ENCODE measurements at places on chromosomes 4 and X.

GRCh38 chr4:184968366-184968765 is 49.9 kb upstream of the HELT start:
- no peak for DNase-seq

GRCh38 chr4:24988776-24989175 is 42.0 kb downstream of the LGI2 start:
- DNase-seq, result no peak

DNA sequence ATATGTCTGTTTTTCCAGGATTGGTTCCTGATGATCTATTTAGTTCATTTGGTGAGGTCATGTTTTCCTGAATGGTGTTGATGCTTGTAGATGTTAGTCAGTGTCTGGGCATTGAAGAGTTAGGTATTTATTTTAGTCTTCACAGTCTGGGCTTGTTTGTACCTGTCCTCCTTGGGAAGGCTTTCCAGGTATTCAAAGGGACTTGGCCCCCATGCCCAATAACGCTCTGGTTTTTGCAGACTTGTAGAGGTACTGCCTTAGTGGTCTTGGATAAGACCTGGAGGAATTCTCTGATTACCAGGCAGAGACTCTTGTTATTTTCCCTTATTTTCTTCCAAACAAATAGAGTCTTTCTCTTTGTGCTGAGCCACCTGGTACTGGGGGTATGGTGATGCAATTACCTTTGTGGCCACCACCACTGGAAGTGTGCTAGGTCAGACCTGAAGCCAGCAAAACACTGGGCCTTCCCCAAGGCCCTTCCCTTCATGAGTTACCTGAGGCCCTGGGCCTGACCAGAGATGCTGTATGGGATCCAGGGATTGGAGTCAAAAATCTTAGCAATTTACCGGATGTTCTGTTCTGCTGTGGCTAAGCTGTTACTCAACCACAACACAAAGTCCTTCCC is 63.3 kb upstream of the RXFP1 start:
- DNase-seq, result no peak

DNA sequence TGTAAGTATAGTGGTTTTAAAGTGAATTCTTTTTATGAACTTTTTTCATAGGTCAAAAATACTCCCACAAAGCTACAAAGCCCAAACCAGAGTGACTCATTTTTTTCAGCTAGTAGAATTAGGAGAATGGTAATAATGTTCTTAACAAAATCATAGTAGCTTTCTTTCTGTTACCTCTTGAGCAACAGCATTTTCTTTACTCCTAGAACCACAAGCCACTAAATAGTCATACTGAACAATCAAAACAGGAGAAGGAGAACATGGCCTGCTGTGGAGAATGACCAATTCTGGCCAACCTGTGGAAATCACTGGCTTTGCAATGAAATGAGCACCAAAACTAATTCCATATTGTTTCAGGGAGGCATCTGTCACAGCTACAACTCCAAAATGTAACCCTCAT is 112.9 kb downstream of the AMMECR1 start:
- DNase-seq, result no peak

DNA sequence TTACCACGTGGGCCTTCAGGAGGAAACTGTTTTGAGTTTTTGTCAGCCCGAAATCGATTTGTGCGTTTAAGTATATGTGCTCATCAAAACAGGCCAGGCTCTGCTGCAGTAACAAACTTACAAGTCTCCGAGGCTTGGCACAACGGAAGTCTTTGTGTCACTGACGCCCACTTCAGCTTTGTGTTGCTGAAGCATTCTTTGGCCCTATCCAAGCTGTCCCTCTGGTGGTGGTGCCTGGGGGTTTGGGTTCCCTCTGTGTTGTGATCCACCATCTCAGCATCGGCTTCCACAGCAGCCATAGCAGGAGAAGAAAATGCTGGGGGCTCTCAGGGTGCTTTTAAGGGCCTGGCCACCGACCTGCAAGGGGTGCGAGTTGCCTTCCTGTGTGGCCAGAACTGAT is 176.4 kb downstream of the PTTG2 start:
- no peak for DNase-seq

- DNase-seq, result no peak
These were observed 333.9 kb downstream of the ARHGAP24 start for GRCh38 chr4:85808864-85809263.

- no peak for DNase-seq
These were observed 296.4 kb downstream of the GPAT3 start for GRCh38 chr4:83832110-83832825.

GRCh38 chrX:115609621-115610020 is 48.6 kb downstream of the PLS3 start:
- no peak for DNase-seq

- no peak for DNase-seq
These were observed 20.7 kb upstream of the CSN1S1 start for GRCh38 chr4:69910016-69910782.

GRCh38 chr4:154877110-154877760 is 96.2 kb downstream of the RBM46 start:
- no peak for DNase-seq

- no peak for DNase-seq
These were observed 209.5 kb downstream of the IL15 start for GRCh38 chr4:141845901-141846300.

- DNase-seq, result no peak
These were observed 7.4 kb upstream of the WDFY3 start for GRCh38 chr4:84973856-84974255.

DNA sequence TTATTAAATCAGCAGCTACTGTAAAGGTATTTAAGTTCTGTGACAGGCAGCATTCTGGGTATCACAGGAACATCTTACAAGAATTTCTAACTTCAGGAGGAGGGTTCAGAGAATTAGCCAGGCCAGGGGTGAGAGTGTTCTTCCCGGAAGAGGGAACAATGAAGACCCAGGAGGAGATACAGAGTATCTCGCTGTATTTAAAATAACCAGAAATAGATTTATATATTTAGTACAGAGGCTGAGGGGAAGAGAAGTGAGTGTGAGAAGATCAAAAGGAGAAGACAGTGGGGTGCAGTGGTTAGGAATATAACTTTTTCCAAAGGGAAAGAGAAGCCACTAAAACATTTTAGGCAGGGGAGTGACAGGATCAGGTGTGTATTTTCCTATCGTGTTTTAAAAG is 186.8 kb downstream of the RAPGEF2 start:
- no peak for DNase-seq

DNA sequence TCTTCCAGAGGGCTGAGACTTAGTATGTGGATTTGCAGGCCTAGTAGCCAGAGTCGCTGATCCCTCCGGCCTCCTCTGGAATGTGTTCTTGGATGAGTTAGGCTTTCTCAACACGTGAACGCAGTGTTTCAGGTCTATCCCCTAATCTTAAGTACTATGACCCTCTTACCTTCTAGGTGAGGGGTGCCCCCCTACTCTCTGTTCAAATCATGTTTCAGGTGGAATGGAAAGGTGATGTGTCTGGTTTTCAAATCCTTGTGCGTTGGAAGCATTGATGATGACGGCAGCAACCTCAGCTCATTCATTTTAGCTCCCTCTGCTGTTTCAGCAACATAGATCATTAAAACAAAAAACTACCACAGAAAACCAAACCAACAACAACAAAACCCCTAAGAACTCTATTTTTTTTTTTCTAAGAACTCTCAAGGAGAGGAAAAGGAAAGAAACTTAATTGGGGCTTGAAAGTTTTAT is 56.4 kb downstream of the RWDD4 start:
- DNase-seq, result no peak

DNA sequence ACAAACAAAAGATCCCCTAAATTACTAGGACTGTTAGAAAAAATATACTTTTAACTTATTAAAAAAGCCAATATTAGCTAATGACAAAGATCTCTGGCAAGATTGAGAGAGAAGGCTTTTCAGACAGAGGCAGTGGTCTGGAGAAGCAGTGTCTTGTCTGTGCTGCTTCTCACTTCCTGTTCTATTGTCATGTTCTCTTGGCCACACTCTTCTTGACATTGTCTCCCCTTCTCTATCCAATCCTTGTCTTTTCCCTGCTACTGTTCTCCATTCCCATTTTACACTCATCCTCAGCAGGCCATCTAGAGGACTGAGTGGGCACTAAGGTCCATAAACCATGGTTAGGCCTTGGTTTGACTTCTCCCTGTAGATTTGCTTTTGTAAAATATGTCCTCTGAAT is 14.0 kb upstream of the TAPT1 start:
- no peak for DNase-seq

GRCh38 chr4:111506706-111507105 is 638.5 kb upstream of the FAM241A start:
- DNase-seq, result no peak

GRCh38 chr4:182293691-182294255 is 50.6 kb downstream of the TENM3 start:
- no peak for DNase-seq

GRCh38 chrX:6262959-6263358 is 34.3 kb upstream of the NLGN4X start:
- DNase-seq, result no peak

DNA sequence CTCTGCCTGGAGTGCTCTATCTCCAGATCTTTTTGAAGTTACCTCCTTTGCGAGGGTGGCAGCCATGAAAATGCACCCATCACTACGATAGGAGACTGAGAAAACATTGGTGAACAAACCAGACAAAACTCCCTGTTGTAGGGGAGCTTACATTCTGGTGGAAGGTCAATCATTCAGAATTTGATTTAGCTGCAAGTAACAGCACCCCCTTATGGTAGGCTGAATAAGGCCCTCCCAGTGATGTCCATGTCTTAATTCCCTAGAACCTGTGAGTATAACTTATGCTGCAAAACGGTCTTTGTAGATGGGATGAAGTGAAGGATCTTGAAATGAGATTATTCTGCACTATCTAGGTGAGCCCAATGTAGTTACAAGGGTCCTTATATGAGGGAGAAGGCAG is 5.6 kb upstream of the TEC start:
- DNase-seq, result no peak

DNA sequence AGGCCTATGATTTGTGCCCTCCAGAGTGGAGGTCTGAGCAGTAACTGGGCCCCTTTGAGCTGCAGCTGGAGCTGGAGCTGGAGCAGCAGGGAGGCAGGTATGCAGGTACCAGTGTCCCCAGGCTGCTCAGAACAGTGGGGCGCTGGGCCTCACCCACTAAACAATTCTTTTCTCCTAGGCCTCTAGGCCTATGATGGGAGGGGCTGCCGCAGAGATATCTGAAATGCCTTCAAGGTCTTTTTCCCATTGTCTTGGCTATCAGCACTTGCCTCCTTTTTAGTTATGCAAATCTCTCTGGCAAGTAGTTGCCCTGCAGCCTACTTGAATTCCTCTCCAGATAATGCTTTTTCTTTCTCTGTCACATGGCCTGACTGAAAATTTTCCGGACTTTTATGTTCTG is 79.7 kb upstream of the OTUD4 start:
- no peak for DNase-seq

GRCh38 chrX:22109442-22109841 is 77.3 kb downstream of the PHEX start:
- DNase-seq, result no peak

DNA sequence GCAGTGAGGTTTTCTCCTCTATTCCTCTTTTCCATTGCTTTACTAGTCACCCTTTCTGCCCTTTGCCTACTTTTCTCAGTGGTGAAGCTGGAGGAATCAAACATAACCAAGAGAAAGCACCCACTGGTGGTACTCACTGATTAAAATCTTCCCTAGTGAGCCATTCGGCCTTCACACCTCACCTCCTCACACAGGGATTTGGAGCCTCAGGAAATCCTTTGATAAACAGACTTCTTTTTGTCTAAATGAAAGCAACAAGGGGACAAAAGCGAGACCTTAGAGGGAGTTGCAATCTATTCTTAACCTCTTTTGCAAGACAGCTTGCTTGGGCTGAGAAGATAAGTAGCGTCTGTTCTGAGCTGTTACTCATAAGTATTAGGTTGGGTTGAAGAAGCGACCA is 572.6 kb downstream of the ZNF674 start:
- no peak for DNase-seq

DNA sequence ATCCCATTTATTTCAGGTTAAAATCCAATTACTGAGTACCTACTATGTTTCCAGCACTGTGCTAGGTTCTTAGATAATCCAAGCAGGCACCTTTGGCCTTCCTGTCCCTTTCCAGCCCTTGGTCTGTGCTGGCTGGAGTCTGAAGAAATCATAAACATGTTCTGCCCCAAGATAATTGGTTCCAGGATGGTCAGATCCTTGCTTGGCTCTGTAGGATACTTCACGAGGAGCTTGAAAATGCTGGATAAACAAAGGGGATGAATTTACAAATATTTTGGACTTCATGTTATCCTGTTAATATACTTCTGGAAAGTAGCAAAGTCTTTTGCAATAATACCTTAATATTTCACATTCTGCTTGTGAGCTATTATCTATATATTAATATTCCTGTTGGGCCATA is 35.0 kb upstream of the FHL1 start:
- DNase-seq, result no peak

GRCh38 chrX:70141373-70141772 is 8.1 kb downstream of the IGBP1 start:
- no peak for DNase-seq
